Activated T-helper 1 cell treated with Interleukin-2 at 50 U/mL for 16 hours (primary cell): ENCODE measurements at places on chromosomes 5 and 9.

DNA sequence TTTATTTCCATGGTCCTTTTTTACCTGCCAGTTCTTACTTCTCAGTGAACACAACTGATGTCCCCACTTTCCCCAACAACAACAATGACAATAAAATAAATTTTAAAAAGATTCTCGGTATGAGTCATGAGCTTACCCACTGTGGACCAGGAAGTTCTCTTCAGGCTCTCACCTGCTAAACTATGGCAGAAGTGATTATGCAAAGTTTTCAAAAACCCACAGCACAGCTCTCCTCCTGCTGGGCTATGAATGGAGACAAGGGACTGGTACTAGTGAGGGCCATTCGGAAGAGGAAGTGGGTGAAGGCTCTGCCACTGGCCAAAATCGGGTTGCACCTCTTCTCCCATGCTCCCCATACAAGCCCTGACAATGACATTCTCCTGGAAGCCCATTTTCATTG is 429.4 kb downstream of the PIK3R1 start:
- DNase-seq: no peak

- DNase-seq: no peak
Measured at GRCh38 chr9:97311798-97312500, 4.5 kb downstream of the CCDC180 start.

GRCh38 chr9:69078581-69078980 is 43.0 kb downstream of the FXN start:
- DNase-seq: no peak

DNA sequence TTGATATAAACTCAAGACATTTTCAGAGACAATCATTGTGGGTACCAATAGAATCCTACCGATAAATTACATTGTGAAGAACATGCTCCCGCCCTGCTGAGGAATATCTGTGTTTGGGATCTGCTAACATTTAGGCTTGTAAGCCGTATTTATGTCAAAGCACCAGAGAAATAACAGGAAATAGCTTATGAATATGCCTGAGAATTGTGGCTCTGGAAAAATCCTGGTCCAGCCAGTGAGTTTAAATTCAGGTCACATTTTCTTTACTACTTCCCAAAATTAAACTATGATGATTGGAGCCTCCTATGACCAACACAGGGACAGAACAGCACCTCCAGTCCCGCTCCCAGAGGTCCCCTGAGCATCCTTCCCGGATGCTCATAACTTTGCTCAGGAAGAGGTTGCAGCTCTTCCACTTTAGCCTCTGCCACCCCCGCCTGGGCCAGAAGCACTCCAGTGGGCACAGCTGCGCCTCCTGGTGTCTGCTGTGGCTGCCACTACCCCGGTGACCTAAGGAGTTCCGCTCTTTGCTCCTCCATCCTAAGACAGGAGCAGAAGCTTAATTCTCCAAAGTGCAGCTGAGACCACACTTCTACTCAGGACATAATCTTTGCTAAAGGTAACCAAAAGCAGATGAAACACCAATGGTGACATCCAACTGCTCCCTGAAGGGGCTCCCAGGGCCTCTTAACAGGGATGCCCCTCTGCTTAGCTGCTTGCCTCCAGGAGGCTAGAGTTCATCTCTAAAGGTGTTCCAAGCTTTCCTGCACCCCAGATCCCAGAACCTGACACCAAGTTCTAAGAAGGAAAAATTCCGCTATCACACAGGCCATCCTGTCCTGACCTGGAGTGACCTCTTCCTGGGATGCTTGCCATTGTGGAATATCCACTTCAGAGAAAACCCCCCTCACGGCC is 58.8 kb downstream of the SLC1A1 start:
- no peak for DNase-seq

DNA sequence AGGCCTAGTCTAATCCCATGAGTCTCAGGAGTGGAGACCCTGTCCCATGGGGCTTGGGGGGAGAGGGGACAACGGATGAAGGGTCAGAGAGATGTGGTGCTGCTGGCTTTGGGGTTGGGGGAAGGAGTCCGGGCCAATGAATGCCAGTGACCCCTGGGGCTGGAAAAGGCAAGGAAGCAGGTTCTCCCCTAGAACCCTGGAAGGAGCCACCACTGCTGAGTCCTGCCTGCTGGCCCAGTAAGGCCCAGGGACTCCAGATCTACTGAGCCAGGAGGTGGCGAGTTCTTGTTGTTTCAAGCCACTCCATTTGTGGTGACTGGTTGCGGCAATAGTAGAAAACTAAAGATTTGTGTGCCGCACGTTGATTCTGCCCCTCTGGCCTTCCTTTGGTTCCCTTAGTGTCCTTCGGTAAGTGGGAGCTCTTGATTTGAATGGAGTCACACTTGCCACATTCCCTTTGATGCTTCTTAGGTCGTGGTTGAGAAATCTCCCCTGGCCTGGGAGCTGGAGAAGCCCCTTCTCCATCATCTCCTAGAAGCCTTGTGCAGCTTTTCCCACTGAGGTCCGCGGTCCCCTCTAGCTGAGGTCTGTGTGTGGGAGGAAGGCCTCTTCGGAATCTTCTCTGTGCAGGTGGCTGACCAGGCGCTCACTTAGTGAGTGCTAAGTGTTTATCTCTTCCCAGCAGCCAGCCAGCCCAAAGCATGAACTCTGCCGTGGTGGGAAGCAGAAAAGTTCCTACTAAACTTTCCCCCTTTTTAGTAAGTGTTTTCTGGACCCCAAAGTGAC is 9.0 kb downstream of the FCN1 start:
- DNase-seq: no peak

DNA sequence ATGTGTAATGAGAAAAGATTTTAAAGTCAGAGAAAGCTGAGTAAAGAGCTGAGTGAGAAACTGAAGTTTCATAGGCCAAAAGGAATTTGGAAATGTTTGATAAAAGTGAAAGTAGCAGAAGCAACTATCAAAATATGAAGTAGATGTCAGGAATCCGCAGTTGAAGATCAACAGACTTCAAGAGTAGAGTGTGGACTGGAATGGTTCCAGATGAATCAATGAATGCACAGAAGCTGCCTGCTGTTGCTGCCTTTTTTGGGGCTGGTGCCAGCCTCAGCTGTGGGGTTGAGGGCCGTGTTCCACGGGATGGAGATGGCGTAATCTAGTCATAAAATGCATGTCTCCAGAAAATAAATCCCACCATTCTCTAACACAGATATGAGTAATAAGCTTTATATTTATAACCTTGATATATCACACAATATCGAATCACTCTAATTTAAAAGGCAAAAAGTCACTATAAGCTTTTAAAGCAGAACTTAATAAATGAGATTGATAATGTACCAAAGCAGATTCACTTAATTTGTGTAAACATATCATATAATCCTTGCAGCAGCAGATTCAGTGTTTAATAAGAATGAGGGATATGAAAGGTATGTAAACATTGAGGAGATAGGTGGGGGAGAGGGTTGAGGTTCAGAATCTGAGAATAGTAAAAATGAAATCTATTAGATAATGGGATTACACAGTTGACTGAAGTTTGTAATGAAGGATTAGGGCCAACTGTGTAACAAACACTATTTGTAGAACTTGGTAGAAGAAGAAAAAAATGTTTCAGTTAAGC is 652.3 kb upstream of the FTMT start:
- DNase-seq: no peak

DNA sequence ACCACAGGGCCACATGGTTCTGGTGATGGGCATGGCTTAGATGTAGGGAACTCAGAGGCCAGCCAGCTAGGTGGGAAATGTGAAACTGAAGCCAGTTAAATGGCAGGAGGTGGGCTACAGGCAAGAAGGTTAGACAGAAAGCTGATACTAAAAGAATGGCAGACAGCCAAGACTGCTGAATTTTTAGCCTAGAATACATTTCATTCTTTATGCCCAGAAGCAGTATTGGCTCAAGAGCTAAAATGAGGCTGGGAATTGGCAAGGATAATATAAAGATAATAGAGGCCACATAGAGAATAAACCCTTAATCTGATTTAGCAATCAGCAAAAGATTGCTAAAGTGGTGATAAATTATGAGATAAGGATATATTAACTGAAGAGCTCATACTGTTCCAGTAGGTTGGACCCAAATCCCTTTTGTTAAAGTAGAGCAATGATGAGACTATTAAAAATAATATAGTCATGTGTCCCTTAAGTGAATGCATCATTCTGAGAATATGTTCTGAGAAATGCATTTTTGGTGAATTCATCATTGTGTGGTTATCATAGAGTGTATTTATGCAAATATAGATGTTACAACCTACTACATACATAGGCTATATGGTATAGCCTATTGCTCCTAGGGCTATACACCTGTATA is 234.3 kb downstream of the CHSY3 start:
- no peak for DNase-seq
